GM03348 (cell line): ENCODE measurements at places on chromosomes 2 and 18.
A peak's percentile ranks its signal among the peaks of the same experiment; 100 is the strongest.

DNA sequence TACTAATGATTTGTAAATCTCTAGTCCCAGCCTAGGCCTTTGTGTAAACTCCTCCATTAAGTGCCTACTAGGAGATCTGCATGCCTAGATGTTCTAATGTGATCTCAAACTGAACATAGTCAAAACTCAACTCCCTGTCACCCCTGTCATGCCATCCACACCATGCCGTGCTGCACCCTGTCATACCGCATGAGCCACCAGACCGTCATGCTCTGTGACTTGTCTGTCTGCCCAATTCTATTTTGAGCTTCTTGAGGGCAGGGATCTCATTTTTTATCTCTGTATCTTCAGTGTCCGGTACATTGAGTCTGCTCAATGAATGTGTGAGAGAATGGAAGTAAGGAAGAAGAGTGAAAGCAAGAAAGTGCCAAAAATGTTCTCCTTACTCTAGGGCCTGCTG lies 35.5 kb downstream of the GREB1L start:
- DNase-seq, result no peak

DNA sequence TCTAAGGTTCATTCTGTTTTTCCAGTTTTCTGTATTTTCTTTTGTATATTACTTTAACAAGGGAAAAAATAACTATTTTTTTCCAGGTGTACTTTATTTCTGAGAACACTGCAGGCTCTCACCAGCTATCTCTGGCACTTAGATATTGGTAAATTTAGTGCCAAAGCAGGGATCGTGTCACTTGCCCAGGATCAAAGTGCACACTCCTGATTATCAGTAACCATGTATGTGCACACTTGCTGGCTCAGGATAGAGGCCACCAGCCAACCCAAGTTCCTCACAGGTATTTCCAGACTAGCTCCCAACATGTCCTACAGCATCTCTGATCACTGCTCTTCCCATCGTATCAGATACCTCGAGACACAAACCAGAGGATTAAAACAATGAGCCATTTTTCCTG lies 5.8 kb upstream of the FZD5 start:
- DNase-seq, result no peak

DNA sequence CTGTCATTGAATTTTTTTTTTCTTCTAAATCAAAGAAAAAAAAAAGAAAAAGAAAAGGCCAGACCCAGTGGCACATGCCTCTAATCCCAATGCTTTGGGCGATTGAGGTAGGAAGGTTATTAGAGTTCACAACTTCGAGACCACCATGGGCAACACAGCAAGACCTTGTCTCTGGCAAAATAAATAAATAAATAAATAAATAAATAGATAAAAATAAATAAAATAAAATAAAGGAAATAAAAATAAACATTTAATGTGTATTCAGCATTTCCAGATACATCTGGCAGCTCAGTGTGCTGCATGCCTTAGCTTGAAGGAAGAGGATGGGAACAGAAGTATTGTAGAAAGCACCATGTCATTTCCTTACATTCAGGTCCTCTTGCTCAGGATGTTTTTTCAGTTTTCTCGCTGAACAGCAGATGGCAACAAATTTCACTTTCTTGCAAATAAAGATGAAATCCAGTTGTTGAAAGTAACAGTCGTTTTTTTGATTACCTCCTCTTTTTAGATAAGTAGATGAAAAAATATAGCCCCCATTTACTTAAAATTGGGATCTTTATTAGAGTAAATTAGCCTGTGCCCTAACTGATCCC lies 25.7 kb upstream of the FAM178B start:
- peak; percentile 37 for DNase-seq

DNA sequence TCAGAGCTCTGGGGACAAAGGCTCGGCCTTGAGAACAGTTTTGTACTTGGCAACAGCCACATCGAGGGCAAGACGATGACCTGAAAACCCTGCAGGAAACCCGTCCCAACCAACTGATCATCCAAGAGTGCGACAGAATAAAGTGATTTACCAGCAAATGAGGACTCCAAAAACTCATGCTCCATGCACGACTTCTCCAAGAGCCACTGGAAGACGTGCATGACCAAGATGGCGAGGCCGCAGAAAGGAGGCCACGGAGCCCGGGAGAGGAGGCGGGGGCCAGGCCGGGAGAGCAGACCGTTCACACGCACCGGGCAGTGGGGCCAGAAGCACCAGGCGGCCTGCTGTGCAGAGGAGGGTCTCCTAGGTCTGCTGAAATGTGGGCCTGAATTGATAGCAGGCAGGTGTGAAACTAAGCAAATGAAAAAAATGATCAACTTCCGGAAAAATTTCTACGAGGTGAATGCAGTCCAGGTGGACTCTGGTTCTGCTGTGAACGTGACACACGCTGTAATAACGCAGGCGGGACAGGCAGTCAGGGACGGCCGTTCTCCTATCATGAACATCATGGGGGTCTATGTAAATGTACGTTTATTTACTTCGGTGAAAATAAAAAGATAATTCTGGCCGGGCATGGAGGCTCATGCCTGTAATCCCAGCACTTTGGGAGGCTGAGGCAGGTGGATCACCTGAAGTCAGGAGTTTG lies 252.2 kb downstream of the HDAC4 start:
- no peak for DNase-seq

DNA sequence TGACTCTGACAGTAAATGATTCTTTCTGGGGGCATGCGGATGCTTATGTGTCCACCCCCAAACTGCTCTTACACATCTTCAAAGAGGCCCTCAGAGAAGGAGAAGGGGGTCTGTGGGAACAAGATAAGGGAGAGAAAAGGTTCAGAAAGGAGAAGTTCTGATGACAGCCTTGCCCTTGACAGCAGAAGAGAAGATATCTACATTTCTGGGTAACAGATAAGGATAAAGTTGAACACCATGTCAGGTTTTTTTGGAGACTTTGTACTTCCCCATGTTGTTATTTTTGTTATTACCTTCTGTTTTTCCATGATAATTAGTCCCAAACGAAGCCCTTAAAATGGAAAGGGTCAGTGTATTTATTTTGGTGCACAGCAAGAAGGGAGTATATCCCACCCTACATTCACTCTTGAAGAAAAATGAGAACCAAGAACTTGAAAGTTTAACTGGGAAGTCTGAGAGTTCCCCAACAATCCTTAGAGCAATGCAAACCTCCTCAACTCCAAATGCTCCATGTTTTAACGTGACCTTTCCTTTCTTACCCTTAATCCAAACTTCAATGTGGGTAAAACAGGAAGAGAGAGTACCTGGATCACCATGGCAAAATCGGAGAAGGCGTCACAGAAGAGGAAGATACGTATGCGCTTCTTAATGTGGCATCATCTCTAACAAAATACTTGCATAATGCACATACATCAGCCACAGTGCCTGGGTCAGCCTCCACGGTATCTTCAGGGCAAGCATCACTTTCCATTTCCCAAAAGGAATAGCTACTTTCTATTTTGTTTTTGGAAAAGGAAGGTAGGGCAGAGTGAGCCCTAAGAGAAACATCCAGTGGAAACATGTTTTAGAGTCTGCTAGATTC lies 264.6 kb upstream of the STON1 start:
- DNase-seq, result no peak
